ENCODE measurements at places on chromosomes 1 and 21. TPM values are rescaled to one million over a fixed set of nuclear protein-coding genes. Genes with fewer than 3 reads are reported as not detected.

DNA sequence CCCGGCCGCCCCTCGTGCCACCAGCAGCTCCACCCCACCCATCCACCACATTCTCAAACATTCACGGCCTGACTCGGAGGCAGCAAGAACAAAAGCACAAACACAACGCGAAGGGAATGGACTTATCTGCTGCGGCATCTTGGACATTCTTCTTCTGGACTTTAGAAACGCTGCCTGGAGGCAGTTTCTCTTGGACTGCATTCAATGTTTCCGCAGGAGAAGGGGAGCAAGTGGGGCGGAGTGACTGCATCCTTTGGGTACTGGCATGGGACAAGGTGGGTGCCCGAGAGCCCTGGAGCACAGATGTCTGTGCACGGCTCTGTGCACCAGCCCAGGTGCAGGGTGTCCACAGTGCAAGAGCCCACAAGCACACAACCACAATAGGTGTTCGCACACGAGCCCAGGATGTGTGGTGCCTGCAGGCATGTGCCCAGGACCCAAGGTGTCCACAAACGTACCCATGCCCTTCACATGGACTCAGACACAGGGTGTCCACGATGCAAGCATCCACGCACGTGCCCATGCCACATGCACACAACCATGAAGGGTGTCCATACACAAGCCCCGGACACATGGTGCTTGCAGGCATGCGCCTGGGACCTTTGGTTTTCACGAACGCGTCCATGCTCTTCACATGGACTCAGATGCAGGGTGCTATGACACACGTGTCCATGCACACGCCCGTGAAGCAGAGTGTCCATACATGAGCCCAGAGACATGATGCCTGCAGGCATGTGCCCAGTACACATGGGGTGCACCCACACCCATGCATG, 53.6 kb downstream of the WNT9A start:
- peaks cover 33% of the 10 kb centered on the region for H3K4me1 ChIP-seq
- H3K27me3 ChIP-seq: no peaks in the 10 kb centered on the region
- H3K36me3 ChIP-seq: no peaks in the 10 kb centered on the region
- no peak for DNase-seq
- no peak overlapping the region for H3K4me3 ChIP-seq
- H3K27ac ChIP-seq: peak overlapping the region; percentile 80

DNA sequence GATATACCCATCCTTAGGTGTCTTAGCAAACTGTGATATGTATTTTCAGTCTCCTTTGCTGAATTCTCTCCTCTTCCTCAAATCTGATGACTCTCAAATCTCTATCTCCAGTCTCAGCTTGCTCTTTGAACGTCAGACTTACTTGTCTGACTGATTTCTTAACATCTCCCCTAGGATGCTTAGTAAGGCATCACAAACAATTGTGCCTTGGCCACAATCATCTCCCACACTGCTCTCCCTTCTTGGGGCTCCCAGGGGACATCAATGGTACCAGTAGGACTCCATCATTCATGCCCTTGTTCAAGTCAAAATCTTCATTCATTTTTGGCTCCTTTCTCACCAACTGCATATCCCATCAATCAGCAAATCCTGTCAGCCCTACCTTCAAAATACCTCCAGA, 42.0 kb downstream of the GNG12 start:
- H3K4me1 ChIP-seq: no peaks in the 10 kb centered on the region
- H3K27me3 ChIP-seq: no peaks in the 10 kb centered on the region
- no peak overlapping the region for H3K4me3 ChIP-seq
- no peak for DNase-seq
- no peak overlapping the region for H3K27ac ChIP-seq

GRCh38 chr1:46532498-46533178, 18.8 kb downstream of the KNCN start:
- peak overlapping the region; percentile 63 for H3K27ac ChIP-seq
- H3K4me3 ChIP-seq: peak overlapping the region; percentile 33
- H3K36me3 ChIP-seq: no peaks in the 10 kb centered on the region
- H3K27me3 ChIP-seq: peaks cover 30% of the 10 kb centered on the region

DNA sequence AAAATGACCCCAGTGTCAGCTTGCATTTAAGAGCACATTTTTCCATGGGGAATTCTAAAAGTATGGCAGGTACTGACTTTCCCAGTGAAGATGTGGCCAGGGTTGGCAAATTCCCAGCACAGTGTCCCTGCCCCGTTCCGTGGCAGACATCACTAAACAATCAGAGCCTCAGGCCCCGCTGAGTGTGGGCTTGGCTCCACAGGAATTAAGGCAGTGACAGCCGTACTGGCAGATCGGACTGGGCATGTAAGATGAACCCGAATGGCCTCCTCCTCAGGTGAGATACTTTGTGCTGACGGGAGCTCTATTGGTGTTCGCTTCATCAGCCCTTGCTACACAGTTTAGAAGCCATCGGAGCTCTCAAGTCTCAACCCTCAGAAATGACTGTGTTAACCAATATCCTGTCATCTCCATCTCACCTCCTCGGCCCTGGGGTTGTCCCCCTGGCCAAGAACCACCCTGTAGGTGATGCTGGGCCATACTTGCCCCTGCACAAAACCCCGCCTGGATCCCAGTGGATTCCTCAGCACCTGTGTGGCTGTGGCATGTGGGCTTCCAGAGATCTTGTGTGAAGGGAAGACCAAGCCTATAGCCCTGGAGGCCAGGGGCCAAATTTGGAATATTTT, 29.0 kb upstream of the ABCG1 start:
- H3K36me3 ChIP-seq: no peaks in the 10 kb centered on the region
- DNase-seq: no peak
- peak overlapping the region; percentile 36 for H3K4me3 ChIP-seq
- H3K27me3 ChIP-seq: no peaks in the 10 kb centered on the region
- peak overlapping the region; percentile 65 for H3K27ac ChIP-seq

- peaks cover 41% of the 10 kb centered on the region for H3K4me1 ChIP-seq
- DNase-seq: no peak
- H3K27ac ChIP-seq: no peak overlapping the region
- no peaks in the 10 kb centered on the region for H3K27me3 ChIP-seq
- H3K36me3 ChIP-seq: peaks cover 10% of the 10 kb centered on the region
- no peak overlapping the region for H3K4me3 ChIP-seq
Measured at GRCh38 chr21:34900376-34900775, 148.7 kb downstream of the RUNX1 start.

- no peak overlapping the region for H3K27ac ChIP-seq
- H3K27me3 ChIP-seq: peaks cover 3% of the 10 kb centered on the region
- H3K4me1 ChIP-seq: no peaks in the 10 kb centered on the region
- no peak overlapping the region for H3K4me3 ChIP-seq
Measured at GRCh38 chr21:35406635-35407034, 357.5 kb upstream of the RUNX1 start.

- H3K4me3 ChIP-seq: peak overlapping the region; percentile 65
- peak overlapping the region; percentile 71 for H3K27ac ChIP-seq
- DNase-seq: no peak
- H3K27me3 ChIP-seq: no peaks in the 10 kb centered on the region
- peaks cover 62% of the 10 kb centered on the region for H3K4me1 ChIP-seq
Measured at GRCh38 chr1:34982820-34983376, 2.2 kb downstream of the TMEM35B start.

DNA sequence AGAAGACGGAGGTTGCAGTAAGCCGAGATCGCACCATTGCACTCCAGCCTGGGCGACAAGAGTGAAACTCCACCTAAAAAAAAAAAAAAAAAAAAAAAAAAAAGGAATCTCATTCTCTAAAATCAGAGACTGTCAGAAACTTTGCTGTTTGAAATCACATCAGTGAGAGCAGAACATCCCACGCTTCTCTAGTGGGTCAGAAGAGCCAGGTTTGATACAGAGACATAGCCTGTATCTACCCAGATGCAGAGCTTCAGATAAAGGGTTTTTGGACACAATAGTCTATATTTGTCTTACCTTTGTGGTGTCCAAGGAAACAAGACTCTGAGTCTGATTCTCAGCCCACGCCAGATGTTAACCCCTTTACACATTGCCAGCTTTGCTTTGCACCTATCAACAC, 19.6 kb downstream of the CELA3A start:
- H3K36me3 ChIP-seq: no peaks in the 10 kb centered on the region
- H3K27me3 ChIP-seq: no peaks in the 10 kb centered on the region
- H3K27ac ChIP-seq: peak overlapping the region; percentile 36

GRCh38 chr21:32886339-32886738, 114.8 kb upstream of the PAXBP1 start:
- peaks cover 14% of the 10 kb centered on the region for H3K4me1 ChIP-seq
- peak overlapping the region; percentile 16 for H3K4me3 ChIP-seq
- no peaks in the 10 kb centered on the region for H3K27me3 ChIP-seq
- no peaks in the 10 kb centered on the region for H3K36me3 ChIP-seq
- H3K27ac ChIP-seq: peak overlapping the region; percentile 90
- DNase-seq: no peak

DNA sequence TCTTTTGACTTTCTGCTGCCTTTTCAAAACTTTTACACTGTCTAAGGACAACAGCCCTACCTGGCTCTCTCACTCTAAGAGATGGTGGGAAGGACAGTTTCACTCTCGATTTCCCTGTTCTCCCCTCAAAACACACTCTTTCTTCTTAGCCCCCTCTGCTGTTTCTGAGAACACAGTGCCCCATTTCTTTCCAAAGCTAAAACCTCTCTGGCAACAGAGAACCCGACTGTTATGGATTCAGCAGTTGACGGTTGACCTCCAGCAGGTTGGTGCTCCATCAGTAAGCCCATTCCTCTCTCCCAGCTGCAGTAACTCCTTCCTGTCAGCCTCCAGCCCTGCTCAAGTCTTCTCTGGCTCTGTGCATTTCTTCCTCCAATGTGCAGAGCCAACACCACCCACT, 88.2 kb upstream of the ABCD3 start:
- H3K4me3 ChIP-seq: no peak overlapping the region
- H3K36me3 ChIP-seq: no peaks in the 10 kb centered on the region
- no peak overlapping the region for H3K27ac ChIP-seq

DNA sequence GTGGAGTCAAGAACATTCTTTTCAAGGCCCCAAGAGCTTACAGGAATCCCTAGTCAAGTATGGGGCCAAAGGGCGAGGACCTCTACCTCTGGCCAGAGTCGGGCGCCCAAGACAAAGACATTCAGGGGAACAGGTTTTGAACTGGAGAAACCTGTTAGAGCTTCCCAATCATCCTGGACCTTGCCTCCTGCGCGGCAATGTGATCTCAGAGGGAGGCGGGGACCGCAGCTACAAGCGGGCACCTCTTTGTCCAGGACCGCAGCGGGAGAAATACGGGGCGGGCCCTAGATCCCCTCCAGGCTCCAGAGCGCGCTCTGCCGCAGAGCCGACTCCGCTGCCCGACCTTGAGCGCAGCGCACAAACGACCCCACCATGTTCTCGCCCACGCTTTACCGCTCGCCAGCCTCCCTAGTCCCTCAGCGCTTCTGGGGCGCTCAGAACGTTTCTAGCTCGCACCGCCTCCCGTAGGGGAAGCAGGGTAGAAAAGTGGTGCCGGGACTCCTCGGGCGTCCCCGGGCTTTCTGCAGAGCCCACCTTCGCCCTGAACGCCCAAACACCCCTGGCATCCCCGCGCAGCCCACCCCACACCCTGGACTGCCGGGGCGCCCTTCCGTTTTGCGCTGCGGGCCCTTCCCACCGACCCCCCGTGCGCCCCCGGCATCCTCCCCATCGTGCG, 28.1 kb downstream of the RABIF start:
- no peak for DNase-seq
- no peaks in the 10 kb centered on the region for H3K36me3 ChIP-seq
- peaks cover 42% of the 10 kb centered on the region for H3K27me3 ChIP-seq

- no peak overlapping the region for H3K27ac ChIP-seq
- DNase-seq: no peak
- peaks cover 8% of the 10 kb centered on the region for H3K36me3 ChIP-seq
- H3K27me3 ChIP-seq: no peaks in the 10 kb centered on the region
- peaks cover 5% of the 10 kb centered on the region for H3K4me1 ChIP-seq
Measured at GRCh38 chr1:100510451-100510850, 27.5 kb upstream of the GPR88 start.

- peaks cover 9% of the 10 kb centered on the region for H3K27me3 ChIP-seq
- no peak for DNase-seq
- H3K4me1 ChIP-seq: no peaks in the 10 kb centered on the region
- no peaks in the 10 kb centered on the region for H3K36me3 ChIP-seq
Measured at GRCh38 chr1:32910319-32910718, 9.1 kb upstream of the TMEM54 start.

GRCh38 chr1:152942161-152942560, 4.8 kb upstream of the SPRR5 start:
- H3K4me3 ChIP-seq: no peak overlapping the region
- H3K27me3 ChIP-seq: peaks cover 19% of the 10 kb centered on the region
- no peaks in the 10 kb centered on the region for H3K36me3 ChIP-seq

DNA sequence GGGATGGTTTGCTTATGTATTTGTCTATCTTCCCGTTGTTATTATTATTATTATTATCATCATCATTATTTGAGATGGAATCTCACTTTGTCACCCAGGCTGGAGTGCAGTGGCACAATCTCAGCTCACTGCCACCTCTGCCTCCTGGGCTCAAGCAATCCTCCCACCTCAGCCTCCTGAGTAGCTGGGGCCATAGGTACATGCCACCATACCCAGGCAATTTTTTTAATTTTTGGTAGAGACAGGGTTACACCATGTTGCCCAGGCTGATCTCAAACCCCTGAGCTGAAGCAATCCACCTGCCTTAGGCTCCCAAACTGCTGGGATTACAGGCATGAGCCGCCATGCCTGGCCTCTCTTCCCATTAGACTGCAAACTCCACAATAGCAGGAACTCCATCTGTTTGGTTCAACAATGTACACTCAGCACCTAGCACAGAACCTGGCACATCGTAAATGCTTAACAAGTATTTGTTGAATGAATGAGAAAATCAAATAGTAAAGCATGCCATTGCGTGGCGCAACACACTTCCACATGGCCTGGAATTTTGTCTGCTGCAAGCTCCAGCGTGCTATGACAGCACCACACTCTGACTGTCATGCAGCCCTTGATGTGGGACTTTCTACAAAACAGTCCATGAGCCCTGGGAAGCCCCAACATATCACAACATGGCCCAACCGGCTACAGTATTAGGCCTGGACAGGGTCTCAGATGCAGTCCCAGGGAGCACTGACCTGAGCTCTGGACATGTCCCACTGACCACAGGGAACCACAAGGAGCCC, 3.8 kb upstream of the TINAGL1 start:
- H3K36me3 ChIP-seq: no peaks in the 10 kb centered on the region
- H3K4me3 ChIP-seq: no peak overlapping the region
- no peak for DNase-seq
- H3K4me1 ChIP-seq: peaks cover 7% of the 10 kb centered on the region

DNA sequence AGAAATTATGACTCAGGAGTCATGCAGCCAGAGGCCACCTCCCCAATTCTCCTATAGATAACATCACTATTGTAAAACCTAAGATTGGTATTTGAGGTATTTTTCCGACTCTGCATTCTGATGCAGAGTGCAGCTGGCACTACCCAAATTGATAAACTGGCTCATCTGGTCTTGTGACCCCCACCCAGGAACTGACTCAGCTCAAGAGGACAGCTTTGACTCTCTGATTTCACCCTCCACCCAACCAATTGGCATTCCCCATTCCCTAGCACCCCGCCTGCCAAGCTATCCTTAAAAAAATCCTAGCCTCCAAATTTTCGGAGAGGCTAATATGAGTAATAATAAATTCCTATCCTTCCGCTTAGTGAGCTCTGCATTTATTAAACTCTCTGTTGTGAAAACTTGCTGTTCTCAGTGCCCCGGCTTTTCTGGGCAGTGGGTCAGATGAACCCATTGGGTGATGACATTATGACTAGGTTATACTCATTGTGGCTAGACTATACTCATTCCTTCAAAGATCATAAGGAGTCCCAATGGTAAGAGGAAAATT, 39.4 kb upstream of the EPS15 start:
- H3K27me3 ChIP-seq: no peaks in the 10 kb centered on the region
- no peak overlapping the region for H3K27ac ChIP-seq
- H3K4me3 ChIP-seq: no peak overlapping the region
- H3K36me3 ChIP-seq: no peaks in the 10 kb centered on the region
- no peaks in the 10 kb centered on the region for H3K4me1 ChIP-seq

WNT4 gene
- polyA plus RNA-seq: not detected

MAP10 gene
- 1.9 TPM for polyA plus RNA-seq

CHIA gene
- not detected for polyA plus RNA-seq

TACSTD2 gene
- polyA plus RNA-seq: not detected

GNG12 gene
- polyA plus RNA-seq: not detected

NADK gene
- polyA plus RNA-seq: 25.4 TPM

KLF17 gene
- not detected for polyA plus RNA-seq

APOBEC4 gene
- polyA plus RNA-seq: not detected

PLA2G2C gene
- not detected for polyA plus RNA-seq
